ENCODE measurements at places on chromosomes 1 and 21.

DNA sequence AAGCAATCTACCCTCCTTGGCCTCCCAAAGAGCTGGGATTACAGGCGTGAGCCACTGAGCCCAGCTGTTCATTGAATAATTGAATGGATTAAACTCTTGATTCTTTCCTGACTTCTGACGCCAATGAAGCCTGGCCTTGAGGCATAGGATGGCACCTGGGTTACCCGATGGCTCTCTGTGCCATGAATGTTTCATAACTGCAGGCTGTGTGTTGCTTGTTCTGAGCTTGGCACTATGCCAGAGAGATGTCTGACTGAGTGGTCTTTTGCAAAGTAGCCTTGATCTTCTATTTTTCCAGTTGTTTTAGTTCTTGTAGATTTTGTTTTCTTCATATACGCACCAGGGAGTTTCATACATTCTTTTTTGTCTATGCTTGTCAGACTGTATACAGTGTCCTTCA is 38.5 kb upstream of the AK4 start:
- no peak for DNase-seq

GRCh38 chr1:7609311-7609994 is 161.6 kb upstream of the VAMP3 start:
- DNase-seq = no peak

DNA sequence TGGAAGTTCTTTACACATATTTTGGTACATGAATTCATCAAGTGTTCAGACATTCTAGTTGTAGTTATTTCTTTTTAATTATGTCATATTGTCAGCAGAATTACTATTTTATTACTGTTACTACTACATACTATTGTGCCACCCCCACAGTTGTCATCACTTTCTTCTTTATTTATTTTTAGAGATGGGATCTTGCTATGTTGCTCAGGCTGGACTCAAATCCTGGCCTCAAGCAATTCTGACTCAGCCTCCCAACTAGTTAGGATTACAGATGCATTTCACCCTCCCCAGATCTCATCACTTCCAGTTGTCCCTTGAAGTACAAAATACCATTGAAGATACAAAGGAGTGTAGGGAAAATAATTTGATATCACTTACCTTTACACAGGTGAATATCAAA is 258.0 kb downstream of the KCTD3 start:
- DNase-seq = no peak

GRCh38 chr1:77910116-77910515 is 21.7 kb downstream of the NEXN start:
- no peak for DNase-seq

GRCh38 chr1:202697038-202697437 is 13.2 kb downstream of the SYT2 start:
- DNase-seq = no peak

GRCh38 chr1:70264839-70265238 is 43.7 kb downstream of the SRSF11 start:
- DNase-seq = no peak

GRCh38 chr1:39625462-39626273 is 13.8 kb downstream of the HEYL start:
- no peak for DNase-seq

GRCh38 chr1:32273391-32274208 is 18.3 kb upstream of the HDAC1 start:
- no peak for DNase-seq

GRCh38 chr1:2644591-2645101 is 11.8 kb upstream of the MMEL1 start:
- DNase-seq = no peak

DNA sequence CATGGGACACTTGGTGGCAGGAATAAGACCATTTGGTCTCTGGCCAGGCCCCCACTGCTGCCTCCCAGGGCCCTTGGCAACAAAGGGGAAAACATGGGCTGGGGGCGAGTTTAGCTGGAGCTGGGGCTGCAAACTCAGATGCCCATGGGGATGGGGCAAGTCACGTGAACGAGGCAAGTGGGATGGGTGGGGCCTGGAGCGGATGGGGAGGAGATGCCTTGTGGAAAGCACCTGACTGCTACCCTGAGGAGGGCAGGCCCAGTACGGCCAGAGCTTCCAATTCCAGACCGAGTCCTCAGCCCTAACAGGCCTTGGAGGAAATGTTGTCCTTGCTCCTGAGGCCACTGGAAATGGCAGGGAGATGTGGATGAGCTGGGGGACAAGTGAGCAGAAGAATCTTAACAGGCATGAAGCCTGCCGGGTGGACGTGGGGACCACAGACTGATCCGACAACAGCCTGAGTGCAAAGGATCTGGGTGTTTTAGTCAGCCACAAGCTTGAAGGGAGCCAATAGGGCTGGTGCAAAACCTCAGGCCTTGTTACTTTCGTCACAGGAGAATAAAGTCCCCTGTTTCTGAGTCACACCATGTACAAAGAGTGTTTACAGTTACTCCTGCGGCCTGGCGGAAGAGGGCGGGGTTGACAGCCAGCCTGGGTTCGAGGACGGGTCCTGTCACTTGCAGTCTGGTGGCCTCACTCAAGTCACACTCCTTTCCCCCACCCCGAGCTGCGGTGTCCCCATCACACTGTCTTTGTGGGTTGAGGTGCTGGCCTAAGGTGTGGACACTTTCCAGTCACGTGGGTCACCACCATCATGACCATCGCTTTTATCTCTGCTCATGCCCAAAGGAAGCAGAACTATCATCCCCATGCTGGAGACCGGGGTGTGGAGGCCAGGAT is 19.1 kb downstream of the RUNX3 start:
- no peak for DNase-seq

Data from posterior cingulate gyrus (tissue), 11 donors.